ENCODE measurements at places on chromosomes 12 and 14. TPM values are rescaled to one million over a fixed set of nuclear protein-coding genes. Genes with fewer than 3 reads are reported as not detected.

DNA sequence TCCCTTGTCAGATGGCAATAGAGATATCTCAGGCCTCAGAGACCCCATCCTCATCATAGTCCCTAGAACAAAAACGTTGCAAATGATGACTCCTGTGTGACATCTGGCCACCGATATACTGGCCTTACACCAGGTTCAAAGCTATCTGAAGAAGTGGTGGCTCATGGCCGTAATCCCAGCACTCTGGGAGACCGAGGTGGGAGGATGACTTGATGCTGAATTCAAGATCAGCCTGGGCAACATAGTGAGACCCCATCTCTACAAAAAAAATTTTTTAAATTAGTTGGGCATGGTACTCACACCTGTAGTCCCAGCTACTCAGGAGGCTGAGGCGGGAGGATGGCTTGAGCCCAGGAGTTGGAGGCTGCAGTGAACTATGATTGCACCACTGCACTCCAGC, 13.1 kb downstream of the CAMKK2 start:
- peaks cover 13% of the 10 kb centered on the region for H3K4me1 ChIP-seq
- H3K27me3 ChIP-seq = no peaks in the 10 kb centered on the region
- DNase-seq = no peak

- H3K4me1 ChIP-seq = peaks cover 5% of the 10 kb centered on the region
- DNase-seq = no peak
- H3K27ac ChIP-seq = no peak overlapping the region
- H3K36me3 ChIP-seq = no peaks in the 10 kb centered on the region
Observed at GRCh38 chr14:95472819-95473251, 43.6 kb downstream of the SYNE3 start.

GRCh38 chr12:87820524-87821202, 208.5 kb downstream of the C12orf50 start:
- H3K36me3 ChIP-seq = no peaks in the 10 kb centered on the region
- H3K4me1 ChIP-seq = no peaks in the 10 kb centered on the region
- H3K27ac ChIP-seq = no peak overlapping the region
- no peaks in the 10 kb centered on the region for H3K27me3 ChIP-seq
- no peak for DNase-seq

DNA sequence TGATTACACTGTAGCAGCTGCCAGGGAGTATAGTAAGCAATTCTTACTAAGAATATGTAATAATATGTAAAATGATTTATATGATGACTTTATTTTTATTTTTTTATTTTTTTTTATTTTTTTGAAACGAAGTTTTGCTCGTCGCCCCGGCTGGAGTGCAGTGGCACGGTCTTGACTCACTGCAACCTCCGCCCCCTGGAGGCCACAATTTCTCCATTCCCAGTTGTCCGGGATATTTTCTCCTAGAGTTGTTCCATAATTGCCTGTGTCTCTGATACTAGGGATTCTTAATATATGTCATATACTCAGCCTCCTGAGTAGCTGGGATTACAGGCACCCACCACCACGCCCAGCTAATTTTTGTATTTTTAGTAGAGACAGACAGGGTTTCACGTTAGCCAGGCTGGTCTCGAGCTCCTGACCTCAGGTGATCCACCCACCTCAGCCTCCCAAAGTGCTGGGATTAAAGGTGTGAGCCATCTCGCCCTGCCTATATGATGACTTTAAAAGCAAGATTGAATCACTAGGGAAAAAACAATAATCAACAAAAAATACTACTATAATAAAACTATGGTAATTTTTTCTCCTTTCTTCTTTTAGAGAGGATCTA, 12.2 kb upstream of the ITPR2 start:
- no peaks in the 10 kb centered on the region for H3K36me3 ChIP-seq
- H3K4me1 ChIP-seq = no peaks in the 10 kb centered on the region
- H3K27me3 ChIP-seq = no peaks in the 10 kb centered on the region
- no peak for DNase-seq
- H3K4me3 ChIP-seq = no peak overlapping the region
- H3K27ac ChIP-seq = no peak overlapping the region

The POTEM gene
- not detected for total RNA-seq

The INHBC gene
- total RNA-seq = 0.07 TPM
